Tibial artery (tissue), 4 donors: ENCODE measurements at places on chromosomes 1 and 21.

DNA sequence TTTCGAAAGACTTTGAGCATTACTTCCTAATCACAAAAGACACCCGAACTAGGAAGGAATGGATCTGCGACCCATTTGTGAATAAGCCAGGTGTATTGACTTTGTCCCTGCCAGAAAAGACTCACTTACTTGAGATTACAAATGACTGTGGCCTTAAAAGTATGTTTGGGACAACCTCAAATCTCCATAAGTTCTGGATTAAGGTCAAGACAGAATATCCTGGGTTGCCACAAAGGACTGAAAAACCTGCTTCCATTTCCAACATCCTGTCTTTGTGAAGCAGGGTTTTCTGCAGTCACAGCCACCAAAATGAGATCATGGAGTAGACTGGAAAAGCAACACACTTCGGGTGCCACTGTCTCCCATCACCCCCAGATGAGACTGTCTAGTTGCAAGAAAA lies 537.4 kb upstream of the ZRANB2 start:
- DNase-seq: no peak

GRCh38 chr1:153341431-153341934 lies 7.2 kb downstream of the PGLYRP4 start:
- no peak for DNase-seq

DNA sequence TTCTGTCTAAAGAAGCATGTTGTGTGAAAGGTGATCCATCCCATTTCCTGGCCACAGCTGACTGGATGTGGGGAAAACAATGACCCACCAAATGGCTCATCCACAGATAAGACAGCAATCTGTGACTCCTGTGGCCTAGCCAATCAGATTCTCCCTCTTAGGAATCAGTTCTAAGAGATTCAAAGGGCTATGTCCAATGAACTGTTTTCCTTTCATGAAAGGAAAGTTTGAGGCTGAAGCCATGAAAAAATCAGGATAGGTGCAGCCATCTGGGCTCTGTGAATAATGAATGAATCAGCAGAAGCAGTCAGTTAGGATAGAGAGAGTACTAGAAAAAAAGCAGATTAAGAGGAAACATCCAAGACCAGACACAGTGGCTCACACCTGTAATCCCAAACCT lies 164.7 kb downstream of the NRIP1 start:
- DNase-seq: no peak

GRCh38 chr1:76074321-76075187 lies at the start of gene ST6GALNAC3:
Gene ST6GALNAC3 (plus strand): TSS chr1:76074746.
- DNase-seq: peak; percentile 68

DNA sequence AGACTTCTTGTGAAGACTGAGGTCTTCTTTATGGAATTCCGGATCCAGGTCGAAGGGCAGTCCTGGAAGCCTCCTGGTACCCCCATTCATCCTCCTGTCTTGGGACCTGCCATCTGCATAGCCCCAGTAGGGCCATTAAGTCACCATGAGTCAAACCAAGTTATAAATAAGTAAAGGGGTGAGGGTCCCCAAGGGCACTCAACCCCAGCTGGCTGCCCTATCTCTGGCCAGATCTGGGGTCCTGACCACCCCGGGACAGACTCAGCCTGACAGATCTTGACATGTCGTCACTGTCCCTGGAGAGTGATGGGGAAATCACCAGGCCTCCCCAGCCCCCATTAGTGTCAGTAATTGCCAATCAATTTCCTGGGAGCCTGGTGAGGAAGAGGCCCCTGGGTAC lies 108.7 kb downstream of the EPHB2 start:
- DNase-seq: no peak

- DNase-seq: no peak
These were observed 88.2 kb upstream of the OLFM3 start for GRCh38 chr1:102084771-102085535.

DNA sequence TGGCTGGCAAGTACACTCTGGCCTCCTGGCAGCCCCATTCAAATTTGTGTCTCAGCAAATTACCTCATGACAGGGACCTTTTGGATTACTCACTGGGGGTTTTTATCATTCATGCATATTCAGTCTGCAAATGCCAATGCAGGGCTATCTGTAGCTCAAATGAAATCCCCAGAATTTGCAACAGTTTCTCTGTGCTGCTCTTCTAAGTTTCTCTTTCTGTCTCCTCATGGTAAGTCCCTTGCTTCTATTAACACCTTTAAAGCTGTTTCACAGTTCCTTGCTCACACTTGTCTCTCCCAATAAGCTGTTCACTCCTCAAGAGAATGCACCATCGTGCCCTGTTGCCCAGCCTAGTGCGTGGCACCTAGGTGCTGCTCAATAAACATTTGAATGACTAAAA lies 3.3 kb upstream of the FAM78B start:
- no peak for DNase-seq

GRCh38 chr1:45260244-45260643 lies 53.8 kb upstream of the ZSWIM5 start:
- no peak for DNase-seq

DNA sequence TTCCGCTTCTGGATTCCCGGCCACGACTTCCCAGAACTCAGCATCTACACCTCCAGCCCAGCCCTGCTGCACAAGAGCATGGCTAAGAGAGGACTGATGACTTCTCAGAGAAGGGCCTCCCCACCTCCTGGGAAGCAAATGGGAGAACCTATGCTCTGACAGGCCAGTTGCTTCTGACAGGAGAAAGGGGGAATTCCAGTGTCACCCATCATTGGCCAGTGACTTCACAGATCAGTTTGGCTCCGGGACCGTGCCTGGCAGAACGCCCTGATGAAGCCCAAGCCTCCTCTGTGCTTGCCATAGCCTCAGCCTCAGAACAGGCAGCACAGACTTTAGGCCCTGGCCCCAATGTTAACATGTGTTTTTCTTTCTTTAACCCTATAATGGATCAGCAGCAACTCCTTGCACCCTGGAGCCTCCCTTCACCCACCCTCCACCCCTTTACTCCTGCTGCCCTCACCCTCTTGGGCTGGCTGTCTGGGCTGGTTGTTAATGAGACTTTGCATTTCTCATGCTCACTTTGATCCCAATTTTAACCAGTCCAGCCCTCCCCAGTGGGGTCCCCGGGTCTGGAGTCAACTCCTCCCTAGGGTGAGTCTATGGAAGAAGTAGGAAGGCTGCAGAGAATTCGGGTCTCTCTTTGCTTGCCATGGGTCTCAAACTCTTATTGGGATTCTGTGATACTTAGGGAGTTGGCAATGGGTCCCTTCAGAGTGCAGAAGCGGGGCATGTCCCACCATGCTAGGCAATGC lies 42.7 kb upstream of the SLC30A1 start:
- no peak for DNase-seq

DNA sequence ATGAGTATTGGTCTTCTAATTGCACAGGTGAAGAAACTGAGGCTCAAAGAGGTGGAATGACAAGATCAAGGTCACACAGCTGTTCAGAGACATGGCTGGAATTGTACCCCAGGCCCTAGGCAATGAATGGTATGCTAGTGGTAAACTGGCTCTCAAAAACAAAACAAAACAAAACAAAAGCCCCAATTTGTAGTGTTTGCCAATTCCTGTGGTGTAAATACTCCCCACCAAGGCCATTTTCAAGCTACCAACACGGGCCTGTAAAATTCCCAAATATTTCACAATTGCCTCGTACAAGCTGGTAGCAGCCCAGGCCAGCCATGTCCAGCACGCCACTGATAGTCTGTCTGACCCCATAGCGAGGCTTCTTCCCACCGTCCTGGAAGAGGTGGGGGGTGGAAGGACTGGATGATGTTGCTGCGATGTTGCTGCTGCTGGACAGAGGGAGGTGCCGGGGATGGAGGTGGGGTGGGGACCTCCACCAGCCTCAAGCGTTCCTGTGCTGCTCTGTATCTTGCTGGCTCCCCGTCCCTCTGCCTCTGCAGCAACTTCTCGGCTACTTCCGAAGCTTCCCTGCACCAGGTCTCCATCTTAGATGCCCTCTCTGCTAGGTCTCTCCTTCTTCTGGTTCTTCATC lies 62.2 kb upstream of the RUNX3 start:
- no peak for DNase-seq

GRCh38 chr1:192702212-192702902 lies 66.4 kb downstream of the RGS13 start:
- no peak for DNase-seq

- peak; percentile 69 for DNase-seq
These were observed 2.8 kb upstream of the EFHD2 start for GRCh38 chr1:15406614-15407559.

GRCh38 chr1:213692321-213692720 lies 295.5 kb upstream of the PROX1 start:
- no peak for DNase-seq

- no peak for DNase-seq
These were observed 35.1 kb downstream of the TMEM51 start for GRCh38 chr1:15188678-15189077.

- DNase-seq: peak; percentile 69
These were observed 24.2 kb downstream of the ARHGEF10L start for GRCh38 chr1:17563494-17564281.

- no peak for DNase-seq
These were observed 45.7 kb downstream of the KCNN3 start for GRCh38 chr1:154824179-154825000.

DNA sequence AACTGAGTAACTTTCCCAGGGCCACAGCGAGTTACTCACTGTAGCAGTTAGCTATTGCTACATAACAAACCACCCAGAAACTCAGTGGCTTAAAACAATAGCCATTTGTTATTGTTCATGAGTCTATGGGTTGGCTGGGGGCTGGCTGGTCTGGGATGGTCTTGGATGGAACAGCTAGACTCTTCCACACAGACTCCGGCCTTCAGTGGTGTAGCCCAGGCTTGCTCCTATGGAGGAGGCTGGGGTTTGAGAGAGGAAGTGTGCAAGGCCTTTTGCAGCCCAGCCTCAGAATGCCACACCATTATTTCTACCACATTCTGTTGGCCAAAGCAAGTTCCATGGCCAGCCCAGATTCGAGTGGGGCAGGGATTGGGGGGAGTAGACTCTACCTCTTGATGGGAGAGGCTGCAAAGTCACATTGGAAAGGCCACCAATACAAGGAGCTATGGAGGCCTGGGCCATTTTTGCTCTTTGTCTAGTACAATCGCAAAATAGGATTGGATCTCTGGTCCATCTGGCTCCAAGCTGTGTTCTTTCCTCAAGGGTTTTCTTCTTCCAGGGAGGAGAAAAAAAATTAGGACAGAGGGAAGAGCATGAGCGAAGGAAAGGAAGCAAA lies 37.5 kb upstream of the TTC22 start:
- no peak for DNase-seq

GRCh38 chr1:180920702-180921101 lies 8.0 kb downstream of the KIAA1614 start:
- no peak for DNase-seq

DNA sequence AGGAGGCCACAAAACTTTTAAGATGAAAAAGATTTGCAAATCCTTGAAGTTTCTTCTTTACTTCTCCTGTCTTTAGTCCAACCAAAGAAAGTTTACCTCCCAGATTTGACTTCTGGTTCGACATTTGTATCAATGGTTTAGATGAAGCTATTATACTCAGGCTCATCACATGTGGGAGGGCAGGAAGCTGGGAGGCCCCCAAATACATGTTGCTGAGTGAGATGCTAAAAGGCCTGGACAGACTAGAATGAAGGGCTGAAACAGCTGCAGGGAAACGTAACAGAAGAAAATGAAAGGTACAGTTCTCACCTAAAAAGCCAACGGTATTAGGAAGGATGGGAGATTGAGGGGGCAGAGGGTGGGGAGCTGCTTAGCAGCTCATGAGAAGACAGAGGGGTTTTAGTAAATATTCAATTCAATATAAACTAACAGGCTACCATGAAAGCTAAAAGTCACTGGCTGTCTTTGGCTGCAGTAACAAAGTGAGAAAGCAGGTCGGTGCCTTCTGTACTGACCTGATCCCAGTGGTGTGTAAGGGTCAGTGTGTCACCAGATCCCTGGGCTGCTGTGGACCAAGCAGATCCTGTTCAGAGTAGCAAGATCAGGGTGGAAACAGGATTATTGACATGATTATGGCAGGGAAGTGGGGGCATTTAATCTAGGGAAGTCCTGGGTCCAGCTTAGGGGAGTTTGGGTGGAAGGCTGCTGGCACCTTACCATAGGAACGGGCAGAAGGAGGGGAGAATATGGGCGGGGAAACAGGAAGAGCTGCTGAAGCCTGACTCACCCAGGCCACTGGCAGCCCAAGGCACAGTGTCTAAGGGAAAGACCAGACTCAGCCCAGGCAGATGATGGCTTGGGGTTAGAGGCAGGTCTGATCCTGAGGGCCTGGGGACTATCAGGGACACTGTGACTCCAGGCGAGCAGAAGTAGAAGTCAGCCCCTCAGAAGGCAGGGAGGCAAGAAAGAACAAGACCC lies 60.4 kb downstream of the KCNN3 start:
- no peak for DNase-seq

GRCh38 chr1:209692745-209693504 lies 11.7 kb upstream of the HSD11B1 start:
- peak; percentile 76 for DNase-seq

DNA sequence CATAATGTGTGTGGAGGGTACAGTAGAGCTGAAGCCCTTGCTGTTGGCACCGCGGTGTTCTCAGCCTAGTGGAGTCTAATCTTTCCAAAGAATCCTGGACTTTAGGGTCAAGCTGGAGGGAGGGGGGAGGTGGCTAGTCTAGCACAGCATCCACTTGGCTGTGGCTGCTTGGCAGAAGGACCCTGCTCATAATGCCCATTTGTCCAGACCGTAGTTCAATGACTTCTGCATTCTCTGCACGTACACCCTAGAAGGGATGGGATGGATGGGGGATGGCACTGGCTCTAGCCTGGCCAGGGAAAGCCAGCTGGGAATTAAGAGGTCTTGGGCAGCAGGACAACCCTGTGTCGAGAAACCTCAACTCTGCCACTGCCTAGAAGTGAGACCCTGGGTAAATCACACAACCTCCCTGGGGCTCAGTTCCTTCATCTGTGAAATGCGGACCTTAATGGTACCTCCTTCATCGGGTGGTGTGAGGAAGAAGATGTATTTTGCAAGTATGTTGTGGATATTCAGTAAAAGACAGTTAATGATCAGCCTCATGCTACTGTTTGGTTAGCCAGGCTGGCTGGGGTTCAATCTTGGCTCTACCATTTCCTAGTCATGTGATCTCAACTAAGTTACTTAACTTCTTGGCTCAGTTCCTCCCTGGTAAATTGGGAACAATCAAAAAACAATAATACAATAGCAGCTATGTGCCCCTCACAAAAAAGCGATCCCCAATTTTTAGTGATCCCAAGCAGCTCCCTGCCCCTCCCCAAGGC lies 27.2 kb upstream of the CLIC4 start:
- peak; percentile 45 for DNase-seq
